ENCODE measurements at places on chromosomes 3 and 15. TPM values are rescaled to one million over a fixed set of nuclear protein-coding genes. Genes with fewer than 3 reads are reported as not detected.

GRCh38 chr15:31325595-31326155 is 960 bp upstream of the KLF13 start:
- DNase-seq, result no peak
- peak overlapping the region; percentile 72 for H3K4me3 ChIP-seq
- H3K27me3 ChIP-seq, result no peaks in the 10 kb centered on the region
- peak overlapping the region; percentile 99 for H3K27ac ChIP-seq
- H3K36me3 ChIP-seq, result peaks cover 7% of the 10 kb centered on the region
- H3K4me1 ChIP-seq, result peaks cover 22% of the 10 kb centered on the region

- H3K27ac ChIP-seq, result no peak overlapping the region
- no peak overlapping the region for H3K4me3 ChIP-seq
- H3K27me3 ChIP-seq, result no peaks in the 10 kb centered on the region
- DNase-seq, result no peak
- H3K4me1 ChIP-seq, result peaks cover 3% of the 10 kb centered on the region
Measured at GRCh38 chr3:14991818-14992612, 44.6 kb downstream of the NR2C2 start.

- H3K4me3 ChIP-seq, result no peak overlapping the region
- H3K27me3 ChIP-seq, result no peaks in the 10 kb centered on the region
- no peaks in the 10 kb centered on the region for H3K36me3 ChIP-seq
- no peak overlapping the region for H3K27ac ChIP-seq
- no peak for DNase-seq
Measured at GRCh38 chr15:29674661-29675533, 147.4 kb downstream of the TJP1 start.

DNA sequence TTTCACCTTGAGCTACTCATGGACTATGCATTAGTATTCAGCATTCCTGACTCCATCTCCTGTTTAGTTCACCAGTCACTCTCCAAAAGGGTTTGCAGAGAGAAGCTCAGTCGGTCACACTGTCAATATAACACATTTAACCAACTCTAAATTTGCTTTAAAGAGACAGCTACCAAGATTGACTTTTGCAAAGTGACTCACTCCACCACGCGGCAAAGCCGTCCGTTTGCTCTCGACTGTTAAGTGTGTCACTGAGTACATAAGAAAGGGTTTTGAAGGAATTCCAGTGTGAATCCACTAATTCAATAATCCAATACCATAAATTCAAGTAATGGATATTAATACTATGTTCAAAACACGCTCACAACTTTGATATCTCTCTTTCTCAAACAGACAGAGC is 1006.7 kb upstream of the NR2F2 start:
- no peak overlapping the region for H3K27ac ChIP-seq
- no peak overlapping the region for H3K4me3 ChIP-seq
- no peak for DNase-seq
- H3K4me1 ChIP-seq, result no peaks in the 10 kb centered on the region
- H3K36me3 ChIP-seq, result no peaks in the 10 kb centered on the region

- H3K36me3 ChIP-seq, result no peaks in the 10 kb centered on the region
- no peaks in the 10 kb centered on the region for H3K27me3 ChIP-seq
- no peak for DNase-seq
- no peaks in the 10 kb centered on the region for H3K4me1 ChIP-seq
- H3K27ac ChIP-seq, result no peak overlapping the region
Measured at GRCh38 chr3:48395714-48396113, 23.7 kb downstream of the FBXW12 start.

- no peak overlapping the region for H3K4me3 ChIP-seq
- no peaks in the 10 kb centered on the region for H3K27me3 ChIP-seq
- H3K36me3 ChIP-seq, result no peaks in the 10 kb centered on the region
- no peak overlapping the region for H3K27ac ChIP-seq
- H3K4me1 ChIP-seq, result no peaks in the 10 kb centered on the region
Measured at GRCh38 chr3:25576831-25577454, 87.8 kb downstream of the TOP2B start.

DNA sequence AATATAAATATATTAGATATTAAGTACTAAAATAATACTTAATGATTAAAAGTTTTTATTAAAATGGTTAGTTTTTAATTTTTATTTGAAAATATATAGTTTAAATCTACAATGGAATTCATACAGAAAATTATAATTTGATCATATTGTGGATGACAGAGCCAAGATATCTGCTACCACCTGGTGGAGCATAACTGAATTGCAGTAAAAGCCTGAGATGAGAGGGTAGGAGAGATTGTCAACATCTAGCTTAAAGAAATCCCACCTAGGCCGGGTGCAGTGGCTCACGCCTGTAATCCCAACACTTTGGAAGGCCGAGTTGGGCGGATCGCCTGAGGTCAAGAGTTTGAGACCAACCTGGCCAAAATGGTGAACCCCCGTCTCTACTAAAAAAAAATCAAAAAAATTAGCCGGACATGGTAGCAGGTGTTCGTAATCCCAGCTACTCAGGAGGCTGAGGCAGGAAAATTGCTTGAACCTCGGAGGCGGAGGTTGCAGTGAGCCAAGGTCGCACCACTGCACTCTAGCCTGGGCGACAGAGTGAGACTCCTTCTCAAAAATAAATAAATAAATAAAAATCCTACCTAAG is 25.1 kb upstream of the CSTA start:
- H3K27ac ChIP-seq, result no peak overlapping the region
- H3K27me3 ChIP-seq, result no peaks in the 10 kb centered on the region
- DNase-seq, result peak; percentile 14
- H3K36me3 ChIP-seq, result no peaks in the 10 kb centered on the region
- no peak overlapping the region for H3K4me3 ChIP-seq

DNA sequence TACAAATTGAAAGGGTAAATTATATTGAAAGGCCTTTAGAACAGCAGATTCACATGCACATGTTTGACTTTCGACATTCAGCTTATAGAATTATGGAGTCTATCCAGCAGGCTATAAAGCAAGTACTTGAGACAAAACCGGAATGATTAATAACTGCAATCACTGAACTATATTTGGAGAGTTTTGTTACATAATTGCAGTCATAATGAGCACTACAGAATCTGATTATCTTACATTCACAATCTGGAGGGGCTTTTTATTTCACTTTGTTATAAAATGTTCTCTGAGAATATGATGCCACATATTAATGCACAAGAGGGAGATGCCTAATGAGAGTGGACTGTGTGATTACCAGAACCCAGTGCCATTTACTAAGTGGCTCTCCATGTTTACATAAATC is 64.3 kb downstream of the NSUN3 start:
- H3K27me3 ChIP-seq, result no peaks in the 10 kb centered on the region
- DNase-seq, result no peak
- no peaks in the 10 kb centered on the region for H3K36me3 ChIP-seq
- no peak overlapping the region for H3K27ac ChIP-seq
- no peaks in the 10 kb centered on the region for H3K4me1 ChIP-seq

The ERICH6 gene
- 0.24 TPM for total RNA-seq

The CKMT1A gene
- total RNA-seq, result not detected

The GOLGA6B gene
- total RNA-seq, result 0.49 TPM

The PSMD6 gene
- total RNA-seq, result 65.1 TPM

Data from naive thymus-derived CD4-positive, alpha-beta T cell (primary cell).